ENCODE measurements at places on chromosomes 12 and 14. TPM values are rescaled to one million over a fixed set of nuclear protein-coding genes. Genes with fewer than 3 reads are reported as not detected.

The TDRD9 gene
- total RNA-seq = not detected

The CFAP54 gene
- total RNA-seq = 1.1 TPM

The FAM181A gene
- not detected for total RNA-seq

The TAS2R8 gene
- not detected for total RNA-seq

The CIT gene
- 2.3 TPM for total RNA-seq

The WSCD2 gene
- 3.3 TPM for total RNA-seq

The CRIP1 gene
- 75.4 TPM for total RNA-seq

The OR10P1 gene
- not detected for total RNA-seq

DNA sequence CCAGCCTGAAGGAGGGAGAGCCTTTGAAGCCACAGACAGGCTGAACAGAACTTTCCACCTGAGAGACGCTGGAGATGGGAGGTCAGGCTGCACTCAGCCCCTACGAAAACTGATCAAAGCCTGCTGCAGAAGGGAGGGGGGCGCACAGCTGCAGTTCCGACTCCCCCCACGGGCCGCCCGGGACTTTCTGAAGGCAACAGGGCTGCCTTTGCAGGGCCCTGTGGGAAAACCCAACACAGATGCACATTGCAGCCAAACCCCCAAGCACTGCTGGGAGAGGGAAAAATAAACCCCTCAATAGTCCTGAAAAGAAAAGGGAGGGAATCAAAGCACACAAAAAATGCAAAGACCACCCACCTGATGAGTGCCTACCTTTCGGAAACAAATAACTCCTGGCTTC, 290.6 kb downstream of the ZFP36L1 start:
- DNase-seq = no peak

GRCh38 chr14:79254069-79254775, 957.1 kb downstream of the DIO2 start:
- no peak for DNase-seq

DNA sequence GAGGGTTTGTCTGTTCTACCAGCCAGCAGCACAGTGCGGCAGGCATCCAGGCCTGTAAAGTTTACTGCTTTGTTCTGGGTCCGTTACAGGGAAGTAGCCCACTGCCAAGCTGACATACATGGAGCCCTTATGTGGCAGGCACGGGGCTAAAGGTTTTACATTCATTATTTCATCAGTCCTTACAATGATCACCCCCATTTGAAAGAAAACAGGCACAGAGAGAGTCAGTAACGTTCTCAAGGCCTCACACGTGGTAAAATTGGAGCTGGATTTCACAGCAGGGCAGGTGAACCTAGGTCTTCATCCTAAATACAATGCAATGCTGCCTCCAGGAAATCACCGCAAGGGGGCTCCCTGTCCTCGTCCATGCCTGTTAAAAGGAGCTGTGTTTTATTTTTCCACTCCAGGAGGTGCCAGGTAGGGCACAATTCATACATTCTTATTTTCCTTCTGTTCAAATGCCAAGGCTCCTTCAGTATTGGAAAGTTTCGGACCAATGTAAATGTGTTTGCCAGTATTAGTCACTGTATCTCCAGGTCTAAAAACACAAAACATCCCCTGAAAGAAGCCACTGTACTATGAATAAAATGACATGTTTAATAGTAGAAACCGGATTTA, 172.2 kb upstream of the GZMB start:
- no peak for DNase-seq

DNA sequence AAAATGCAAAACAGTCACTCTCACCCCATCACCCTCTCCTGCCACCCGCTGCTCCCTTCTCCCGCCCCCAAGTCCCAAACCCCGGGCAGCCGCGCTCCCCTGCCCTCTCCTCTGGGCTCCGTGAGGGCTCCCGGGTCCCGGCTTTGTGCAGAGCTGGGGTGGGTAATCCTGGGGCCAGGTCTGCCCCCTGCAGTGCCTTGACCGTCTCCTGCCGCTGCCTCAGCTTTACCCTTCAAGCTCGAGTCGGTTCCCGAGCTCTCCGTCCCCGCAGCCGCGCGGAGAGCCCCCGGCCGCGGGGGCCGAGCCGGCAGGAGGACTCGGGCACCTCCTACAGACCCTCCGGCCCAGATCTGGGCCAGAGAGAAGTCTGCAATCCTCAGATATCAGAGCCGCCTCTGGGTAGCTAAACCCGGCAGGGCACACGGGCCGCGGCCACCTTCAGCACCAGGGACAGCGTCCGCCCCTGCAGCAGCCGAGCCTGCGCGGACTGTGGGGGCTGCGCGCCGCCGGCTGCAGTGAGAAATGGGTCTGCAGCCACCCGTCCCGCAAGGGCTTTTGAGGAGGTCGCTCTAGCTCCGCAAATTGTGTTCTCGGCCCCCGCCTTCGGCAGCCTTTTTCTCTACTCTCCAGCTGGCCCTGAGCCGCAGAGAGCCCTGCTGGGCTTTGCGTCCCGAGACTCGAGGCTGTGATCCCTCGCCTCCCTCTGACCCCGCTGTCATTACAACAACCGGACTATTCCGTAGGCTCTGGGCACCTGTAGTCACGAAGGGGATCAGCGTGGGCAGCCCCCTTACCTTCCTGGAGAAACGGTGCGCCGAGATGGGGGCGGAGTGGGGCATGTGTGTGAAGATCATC, 1.2 kb downstream of the PRMT8 start:
- DNase-seq = no peak

GRCh38 chr14:58272588-58273372, 25.6 kb upstream of the ARID4A start:
- DNase-seq = no peak

DNA sequence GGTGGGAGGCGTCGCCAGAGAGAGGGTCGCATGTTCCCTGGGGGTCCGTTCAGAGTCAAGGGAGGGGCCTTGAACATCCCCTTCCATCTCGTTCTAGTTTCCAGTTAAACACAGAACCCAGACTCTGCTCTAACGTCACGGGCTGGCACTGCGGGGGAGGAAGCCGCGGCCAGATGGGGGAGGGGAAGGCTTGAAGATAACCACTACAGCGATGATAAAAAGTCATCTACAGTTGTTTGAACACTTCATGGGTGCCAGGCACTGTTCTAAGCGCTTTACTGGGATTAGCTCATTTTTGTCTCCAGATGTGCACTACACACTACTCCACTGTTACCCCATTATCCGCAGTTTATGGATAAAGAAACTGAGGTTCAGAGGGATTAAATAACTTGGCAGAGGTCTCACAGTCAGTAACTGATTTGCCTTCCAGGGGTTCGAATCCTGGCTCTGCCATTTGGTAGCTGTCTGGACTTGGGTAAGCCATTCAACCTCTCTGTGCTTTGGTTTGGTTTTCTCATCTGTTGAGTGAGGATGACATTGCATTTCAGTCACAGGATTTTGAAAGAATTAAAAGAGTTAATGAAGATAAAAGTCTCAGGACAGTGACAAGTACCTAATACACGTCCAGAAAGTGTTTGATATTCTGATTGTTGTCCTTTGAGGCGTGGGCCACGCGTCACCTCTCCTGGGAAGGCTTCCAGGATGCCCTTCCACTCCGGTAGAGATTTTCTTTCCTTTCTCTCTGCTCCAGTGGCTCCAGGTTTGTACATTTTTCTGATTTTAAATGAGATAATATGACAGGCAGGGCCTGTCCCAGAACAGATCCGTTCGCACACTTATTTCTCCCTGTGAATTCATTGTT, 798 bp upstream of the RASAL1 start:
- DNase-seq = no peak

GRCh38 chr12:56454557-56454956, at the start of gene MIP:
Gene MIP, minus strand, starts transcription at chr12:56454657. Its CDS starts 44 bp downstream, at chr12:56454613.
- no peak for DNase-seq

DNA sequence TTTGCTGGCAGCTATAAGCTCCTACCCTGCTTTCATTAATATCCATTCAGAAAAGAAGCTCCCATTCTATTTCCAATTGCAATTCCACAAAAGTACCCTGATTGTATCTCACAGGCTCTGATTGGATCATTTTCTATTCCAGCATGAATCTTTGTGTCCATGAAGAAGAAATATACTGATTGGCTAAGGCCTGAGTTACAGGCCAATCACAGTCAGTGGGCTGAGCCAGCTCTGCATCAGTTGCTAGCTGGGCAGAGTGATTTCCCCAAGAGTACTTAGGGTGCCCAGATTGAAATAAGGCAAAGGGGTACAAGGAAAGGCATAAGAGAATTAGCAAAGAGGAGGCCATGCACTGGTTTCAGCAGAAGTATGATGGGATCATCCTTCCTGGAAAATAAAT, 14.4 kb downstream of the ART4 start:
- DNase-seq = no peak

DNA sequence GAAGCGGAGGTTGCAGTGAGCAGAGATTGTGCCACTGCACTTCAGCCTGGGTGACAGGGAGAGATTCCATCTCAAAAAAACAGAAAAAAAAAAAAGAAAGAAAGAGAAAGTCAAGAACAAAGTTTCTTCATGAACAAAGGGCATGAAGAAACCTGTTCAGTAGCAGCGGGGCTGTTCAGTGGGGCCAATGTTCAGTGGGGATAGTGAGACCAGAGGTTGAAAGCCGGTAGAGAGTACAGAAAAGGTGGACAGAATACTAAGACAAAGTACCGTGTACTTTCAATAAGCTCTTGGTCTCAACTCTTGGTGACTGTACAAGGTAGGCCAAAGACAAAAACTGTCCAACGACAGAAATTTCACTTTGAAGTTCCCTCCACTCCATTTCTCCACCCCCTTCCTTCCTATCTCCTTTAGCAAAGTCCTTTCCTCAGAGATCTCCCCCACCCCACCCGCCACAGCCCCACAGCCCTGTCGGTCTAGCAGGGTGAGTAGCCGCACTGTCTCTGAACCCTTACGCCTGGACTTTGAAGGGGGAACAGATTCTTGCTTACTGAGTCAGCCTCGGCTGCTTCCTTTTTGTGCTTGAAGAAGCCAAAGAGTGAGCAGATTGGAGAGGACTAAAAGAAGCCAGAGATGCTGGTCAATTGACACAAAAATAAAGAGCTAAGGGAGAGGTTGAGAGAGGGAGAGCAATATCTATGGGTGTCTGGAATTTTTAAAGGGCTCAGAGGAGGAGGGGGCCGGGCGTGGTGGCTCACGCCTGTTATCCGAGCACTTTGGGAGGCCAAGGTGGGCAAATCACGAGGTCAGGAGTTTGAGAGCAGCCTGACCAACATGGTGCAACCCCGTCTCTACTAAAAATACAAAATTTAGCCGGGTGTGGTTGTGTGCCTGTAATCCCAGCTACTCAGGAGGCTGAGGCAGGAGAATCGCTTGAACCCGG, 44.2 kb upstream of the FOS start:
- no peak for DNase-seq

DNA sequence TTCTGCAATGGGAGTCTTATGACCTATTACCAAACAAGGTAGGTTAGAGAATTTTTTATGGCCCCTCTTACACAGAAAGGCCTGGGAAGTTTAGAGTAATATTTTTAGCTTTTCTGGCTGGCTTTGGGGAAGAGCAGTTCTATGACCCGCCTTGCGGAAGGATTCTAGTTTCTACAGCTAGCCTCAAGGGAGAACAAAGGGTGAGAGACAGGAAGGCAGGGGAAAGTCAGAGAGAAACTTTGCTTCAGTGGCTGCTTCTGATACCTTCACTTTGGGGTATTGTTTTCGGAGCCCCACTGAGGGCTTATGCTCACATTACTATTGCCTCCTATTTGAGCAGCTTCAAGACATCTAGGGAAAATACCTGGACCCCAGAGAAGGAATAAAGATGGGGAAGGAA, 80.7 kb upstream of the NUDT4 start:
- DNase-seq = no peak

DNA sequence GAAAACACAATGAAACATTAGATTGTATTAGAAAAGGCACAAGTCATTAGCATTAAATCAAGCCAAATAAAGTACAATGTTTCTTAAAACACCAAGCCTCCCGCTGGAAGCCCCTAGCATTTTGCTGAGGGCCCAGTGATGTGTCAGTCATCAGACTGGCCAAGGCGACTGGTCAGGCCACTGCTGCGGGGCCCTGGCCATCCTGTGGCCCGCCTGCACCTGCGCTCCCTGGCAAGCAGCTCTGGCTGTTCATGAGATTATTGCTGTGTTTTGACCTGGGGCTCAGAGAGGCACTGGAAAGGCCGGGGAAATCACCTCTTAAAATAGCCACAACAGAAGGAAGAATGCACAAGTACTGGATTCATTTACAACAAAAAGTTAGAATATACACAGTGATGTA, 24.2 kb upstream of the AMN start:
- DNase-seq = no peak

- DNase-seq = no peak
Measured at GRCh38 chr14:68199554-68200151, 380.1 kb downstream of the RAD51B start.

DNA sequence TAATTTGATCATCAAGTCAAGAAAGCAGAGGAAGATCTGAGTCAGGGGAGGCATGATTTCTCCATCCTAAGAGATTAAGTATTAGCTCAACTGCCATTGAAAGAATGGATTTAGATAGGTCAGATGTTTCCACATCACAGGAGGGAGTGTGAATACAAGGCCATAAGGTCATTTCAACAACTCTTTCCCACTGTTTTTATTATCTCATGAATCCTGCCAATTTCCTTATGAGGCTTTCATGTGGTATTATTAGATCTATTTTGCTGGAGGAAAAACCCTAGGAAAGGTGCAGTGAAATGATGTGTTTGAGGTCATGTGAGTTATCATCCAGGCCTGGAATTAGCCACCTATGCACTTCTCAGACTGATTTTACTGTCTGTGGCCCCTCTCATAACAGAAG, 269.0 kb downstream of the NOVA1 start:
- DNase-seq = no peak
